Left ventricle myocardium superior (tissue), 1 donor: ENCODE measurements at places on chromosomes 7 and 10. TPM values are rescaled to one million over a fixed set of nuclear protein-coding genes. Genes with fewer than 3 reads are reported as not detected.

DNA sequence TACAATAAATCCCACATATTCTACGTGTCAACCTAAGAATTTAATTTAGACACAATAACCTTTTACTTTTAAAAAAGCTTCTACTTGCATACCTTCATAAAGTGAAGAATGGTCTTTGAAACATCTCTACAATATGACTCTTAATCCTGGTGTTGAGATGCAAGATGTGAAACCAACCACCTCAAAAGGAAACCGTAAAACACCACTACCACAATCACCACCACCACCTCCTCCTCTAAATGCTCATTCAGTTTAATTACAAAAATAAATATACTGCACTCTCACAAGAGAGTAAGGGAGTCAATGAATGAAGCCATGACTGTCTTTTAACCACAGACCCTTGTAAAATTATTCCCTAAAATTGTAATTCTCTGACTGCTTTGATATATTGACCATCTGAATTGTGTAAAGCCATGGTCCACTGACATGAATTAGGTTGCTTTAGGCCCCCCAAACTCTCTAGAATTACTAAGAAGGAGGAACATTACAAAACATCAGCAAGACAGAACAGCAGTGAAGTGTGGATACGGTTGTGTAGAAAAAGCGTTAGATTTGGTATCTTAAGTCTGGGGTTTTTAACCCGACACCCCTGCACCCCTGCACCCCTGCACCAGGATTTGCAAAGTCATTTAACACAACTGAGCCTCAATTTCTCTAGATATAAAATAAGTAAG, 171.4 kb downstream of the SFMBT2 start:
- DNase-seq: no peak

DNA sequence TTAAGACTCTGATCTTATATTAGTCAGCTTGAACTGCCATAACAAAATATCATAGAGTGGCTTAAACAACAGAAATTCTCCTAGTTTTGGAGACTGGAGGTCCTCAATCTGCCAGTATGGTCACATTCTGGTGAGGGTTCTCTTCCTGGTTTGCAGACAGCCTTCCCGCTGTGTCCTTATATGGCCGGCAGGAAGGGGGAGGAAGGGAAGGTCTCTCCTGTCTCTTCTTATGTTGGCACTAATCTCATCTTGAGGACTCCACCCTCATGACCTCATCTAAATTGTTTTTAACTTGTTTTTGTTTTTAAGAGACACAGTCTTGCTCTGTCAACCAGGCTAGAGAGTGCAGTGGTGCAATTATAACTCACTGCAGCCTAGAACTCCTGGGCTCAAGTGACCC, 53.1 kb downstream of the VPS41 start:
- no peak for DNase-seq

DNA sequence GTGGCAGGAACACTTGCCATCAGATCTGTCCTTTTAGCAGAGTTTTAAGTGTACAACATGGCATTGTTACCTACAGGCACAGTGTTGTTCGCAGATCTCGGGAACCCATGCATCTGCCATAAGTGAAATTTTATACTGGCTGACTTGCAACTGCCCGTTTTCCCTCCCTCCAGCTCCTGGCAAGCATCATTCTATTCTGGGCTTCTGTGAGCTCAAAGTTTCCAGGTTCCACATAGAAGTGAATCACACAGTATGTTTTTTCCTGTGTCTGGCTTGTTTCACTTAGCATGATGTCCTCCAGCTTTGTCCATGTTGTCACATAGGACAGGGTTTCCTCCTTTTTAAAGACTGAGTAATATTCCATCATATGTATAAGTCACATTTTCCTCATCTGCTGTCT, 56.6 kb downstream of the C10orf143 start:
- no peak for DNase-seq

- DNase-seq: no peak
These were observed 20.6 kb downstream of the CALML3 start for GRCh38 chr10:5545426-5545777.

GRCh38 chr10:116470768-116471415, 43.2 kb downstream of the PNLIPRP3 start:
- DNase-seq: no peak

DNA sequence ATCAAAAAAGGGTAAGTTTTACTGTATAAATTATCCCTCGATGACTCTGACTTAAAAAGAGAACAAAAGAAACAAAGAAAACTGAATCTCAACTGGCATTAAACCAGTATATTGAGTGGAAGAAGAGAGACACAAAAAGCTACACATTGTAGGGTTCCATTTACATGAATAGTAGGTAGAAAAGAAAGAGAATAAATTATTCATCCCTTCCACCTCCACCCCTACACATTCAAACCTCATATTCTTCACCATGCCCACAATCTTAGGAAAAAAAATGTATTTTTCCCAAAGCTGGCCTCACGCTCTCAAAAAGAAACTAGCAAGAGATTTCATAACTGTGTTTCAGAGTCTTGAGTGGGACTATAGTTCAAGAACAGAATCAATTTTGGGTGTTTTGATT, 346.8 kb upstream of the AOAH start:
- no peak for DNase-seq

PRR15 gene
- total RNA-seq: 0.35 TPM

ZNF316 gene
- 20.7 TPM for total RNA-seq

ANKRD2 gene
- total RNA-seq: 318 TPM

DNA sequence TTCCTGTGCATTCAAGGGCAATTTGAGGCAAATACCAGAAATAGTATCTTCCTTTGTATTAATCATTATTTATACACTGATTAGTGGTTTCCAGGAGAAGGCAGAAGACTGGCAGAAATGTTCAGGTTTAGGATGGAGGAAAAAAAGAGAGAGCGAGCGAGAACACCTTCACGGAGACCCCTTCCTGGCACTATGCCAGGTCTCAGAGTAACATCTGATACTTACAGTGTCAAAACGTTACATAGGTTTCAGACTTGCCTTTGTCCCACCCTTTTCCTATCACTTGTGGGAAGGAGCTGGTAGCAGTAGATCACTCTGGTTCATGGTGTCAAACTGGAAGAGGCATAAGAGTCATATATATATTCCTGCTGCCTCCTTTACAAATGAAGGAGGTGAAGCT, 652 bp downstream of the OR2A12 start:
- no peak for DNase-seq

PYROXD2 gene
- total RNA-seq: 11.6 TPM

DNA sequence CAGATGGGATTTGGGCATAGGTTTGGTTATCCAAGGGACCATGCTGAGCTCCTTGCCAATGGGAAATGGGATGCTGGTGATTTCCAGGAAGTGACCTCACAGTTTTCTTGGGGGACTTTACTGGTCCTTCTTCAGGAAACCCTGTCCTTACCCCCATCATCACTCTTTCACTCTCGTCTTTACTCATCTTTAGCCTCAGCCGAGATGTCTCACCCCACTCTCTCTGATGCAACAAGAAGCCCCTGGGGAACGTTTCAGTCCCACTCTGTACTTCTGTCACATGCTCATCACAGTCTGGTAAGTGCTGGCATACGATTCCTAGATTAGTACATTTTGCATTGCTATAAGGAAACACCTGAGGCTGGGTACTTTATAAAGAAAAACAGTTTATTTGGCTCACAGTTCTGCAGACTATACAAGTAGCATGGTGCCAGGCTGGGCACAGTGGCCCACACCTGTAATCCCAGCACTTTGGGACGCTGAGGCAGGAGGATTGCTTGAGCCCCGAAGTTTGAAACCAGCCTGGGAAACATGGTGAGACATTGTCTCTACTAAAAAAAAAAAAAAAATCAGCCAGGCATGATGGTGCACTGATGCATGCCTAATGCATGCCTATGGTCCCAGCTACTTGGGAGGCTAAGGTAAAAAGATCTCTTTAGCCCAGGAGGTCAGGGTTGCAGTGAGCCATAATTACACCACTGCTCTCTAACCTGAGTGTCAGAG, 63.5 kb upstream of the VKORC1L1 start:
- DNase-seq: no peak

GRCh38 chr10:14982744-14983143, 23.6 kb downstream of the MEIG1 start:
- no peak for DNase-seq
